ENCODE measurements at places on chromosomes 1 and 21.

DNA sequence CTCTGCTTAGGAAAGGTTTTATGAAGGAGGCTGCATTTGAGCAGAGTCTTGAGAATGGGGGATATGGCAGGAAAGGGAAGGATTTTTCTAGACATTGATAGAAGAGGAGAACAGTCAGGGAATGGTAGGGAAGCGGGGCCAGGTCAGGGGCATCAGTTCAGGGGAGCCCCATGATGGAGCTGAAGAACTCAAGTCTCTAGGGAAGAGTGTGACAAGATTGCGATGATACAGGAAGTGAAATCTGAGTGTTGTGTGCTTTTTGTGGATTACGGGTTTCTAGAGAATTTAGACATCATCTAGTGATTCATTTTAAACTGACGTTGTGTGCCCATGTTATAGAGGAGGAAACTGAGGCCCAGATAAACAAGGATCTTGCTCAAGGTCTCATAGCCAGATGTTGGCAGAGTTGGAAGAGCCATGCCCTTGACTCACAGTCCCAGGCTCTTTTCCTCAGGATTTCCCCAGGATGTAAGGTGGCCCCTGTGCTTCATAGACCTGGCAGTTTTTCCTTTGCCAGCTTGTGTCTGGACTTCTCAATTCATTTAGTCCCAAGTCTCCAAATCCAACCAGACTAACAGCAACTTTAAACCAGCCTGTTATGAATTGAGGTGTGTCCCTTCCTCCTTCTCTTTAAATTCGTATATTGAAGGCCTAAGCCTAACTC lies 130.3 kb downstream of the ROR1 start:
- DNase-seq, result no peak

DNA sequence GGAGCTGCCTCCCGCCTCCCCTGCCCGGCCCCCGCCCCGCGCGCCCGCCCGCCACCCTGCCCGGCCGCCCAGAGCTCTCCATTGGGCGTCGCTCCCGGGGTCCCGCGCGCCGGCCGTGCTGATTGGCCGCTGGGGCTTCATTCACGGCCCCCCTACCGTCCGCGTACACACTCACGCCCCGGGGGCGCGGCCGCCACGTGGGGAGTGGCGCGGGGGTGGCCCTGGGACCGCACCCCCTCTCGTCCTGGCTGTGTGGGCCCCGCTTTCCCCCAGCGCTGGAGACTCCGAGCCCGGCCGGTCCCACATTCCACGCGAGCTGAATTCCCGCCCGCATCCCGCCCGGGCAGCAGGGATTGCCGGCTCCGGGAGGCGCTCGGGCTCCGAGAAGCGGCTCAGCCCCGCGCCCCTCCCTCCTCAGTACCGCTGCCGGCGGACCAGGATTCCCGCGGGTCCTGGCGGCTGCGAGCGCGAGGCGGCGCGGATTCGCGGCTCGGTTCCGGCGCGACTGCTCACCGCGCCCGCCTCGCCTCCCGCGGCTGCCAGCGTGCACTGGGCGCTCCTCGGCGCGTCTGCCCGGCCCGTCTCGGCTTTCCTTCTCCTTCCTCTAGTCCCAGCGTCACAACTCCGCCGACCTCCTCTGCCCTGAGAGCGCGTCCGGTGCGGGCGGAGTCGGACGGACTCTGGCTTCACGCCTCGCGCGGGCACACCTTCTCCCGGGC lies 450 bp upstream of the POU3F1 start:
- DNase-seq, result peak; percentile 52

DNA sequence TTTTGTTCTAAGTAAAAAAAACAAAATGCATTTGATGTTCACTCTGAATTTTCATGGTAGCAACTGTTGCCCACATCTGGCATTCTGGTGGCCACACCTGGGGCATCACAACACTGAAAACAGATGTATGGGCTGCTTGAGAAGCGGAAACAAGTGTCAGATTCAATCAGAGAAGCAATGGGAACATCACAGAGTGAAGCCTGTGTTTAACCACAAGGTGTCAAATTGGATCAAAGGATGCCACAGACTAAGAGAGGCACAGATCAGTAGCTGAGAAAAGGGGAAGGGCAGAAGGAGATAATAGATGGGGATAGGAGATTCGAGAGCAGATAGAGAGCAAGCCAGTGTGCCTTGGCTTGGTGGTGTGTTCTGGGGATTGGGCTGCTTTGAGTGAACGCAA lies 49.8 kb upstream of the MTF2 start:
- no peak for DNase-seq

DNA sequence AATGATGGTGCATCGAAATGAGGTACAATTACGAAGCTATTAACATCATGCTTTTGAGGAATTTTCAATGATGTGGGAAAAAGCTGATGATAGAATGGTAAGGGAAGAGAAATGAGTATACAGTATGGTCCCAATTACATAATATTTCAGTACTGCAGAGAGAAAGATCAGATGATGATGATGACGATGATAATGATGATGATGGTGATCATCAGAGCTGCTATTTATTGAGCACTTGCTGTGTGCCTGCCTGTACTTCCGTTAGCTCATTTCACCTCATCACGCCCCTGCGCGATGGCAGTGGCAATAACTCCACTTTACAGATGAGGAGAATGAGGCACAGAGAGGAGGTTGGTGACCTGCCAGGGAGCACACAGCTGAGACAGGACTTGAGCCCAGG lies 620.8 kb downstream of the MATN1 start:
- DNase-seq, result no peak

DNA sequence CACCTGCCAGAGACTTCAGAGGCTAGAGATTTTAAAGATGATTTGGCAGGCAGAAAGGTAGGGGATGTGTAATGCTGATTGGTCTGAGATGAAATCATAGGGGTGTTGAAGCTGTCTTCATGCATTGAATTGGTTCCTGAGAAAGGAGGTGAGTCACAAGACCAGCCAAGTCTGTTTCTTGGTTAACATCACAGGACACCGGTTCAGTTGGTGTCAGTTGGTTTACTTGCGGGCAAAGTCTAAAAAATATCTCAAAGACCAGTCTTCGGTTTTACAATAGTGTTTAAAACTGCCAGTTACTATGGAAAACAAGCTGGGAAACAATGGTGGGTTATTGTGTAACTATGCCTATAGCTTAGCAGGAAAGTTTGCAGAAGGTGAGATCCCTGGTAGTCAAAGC lies 305.9 kb downstream of the BARHL2 start:
- no peak for DNase-seq

- no peak for DNase-seq
These were observed 11.6 kb downstream of the REG4 start for GRCh38 chr1:119799599-119800177.

DNA sequence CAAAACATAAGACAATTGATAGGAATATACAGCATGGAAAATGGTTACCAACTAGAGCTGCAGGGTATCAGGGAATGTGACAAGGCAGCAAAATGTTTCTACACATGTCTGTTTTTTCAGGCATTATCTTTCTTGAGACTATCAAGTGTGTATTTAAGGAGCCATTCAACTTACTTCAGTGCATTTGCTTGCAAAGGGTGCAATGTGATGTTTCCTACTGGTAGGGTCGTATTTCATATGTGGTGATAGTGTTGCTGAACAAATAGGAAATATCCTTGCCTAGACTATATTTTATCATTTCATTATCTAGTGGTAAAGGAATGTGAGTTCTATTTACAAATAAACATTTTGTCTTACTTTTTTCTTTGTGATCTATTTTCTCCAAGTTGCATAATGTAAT lies 42.4 kb downstream of the PTPRC start:
- DNase-seq, result no peak

DNA sequence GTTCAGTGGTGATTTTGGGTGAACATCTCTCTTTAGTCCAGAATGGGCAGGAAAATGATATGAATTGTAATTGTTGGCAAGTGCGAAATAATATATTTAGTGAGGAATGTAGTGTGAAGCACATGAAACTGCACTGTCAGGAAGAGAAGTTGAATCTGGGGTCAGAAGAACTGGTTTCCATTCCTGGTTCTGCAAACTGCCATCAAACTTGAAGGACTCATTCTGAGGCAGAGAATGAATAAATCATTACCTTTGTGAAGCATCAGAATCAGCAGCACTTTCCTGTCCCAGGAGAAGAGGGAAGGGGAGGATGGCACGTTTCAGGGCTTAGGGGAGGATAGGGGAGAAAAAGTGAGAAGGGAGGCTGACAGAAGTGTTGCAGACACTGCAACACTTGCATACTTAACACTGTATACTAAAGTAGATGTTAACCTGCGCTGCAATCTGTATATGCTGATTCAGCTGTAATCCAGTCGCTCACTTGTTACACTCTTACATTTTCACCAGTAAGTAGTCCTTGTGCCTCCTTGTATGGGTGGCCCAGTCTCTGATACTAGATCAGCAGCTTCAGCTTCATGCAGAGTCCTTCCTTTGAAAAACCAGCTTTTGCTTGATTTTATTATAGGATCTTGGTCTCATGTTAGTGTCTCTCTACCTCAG lies 10.5 kb upstream of the RPTN start:
- no peak for DNase-seq

GRCh38 chr1:229035054-229035747 lies 235.7 kb upstream of the RAB4A start:
- DNase-seq, result no peak

DNA sequence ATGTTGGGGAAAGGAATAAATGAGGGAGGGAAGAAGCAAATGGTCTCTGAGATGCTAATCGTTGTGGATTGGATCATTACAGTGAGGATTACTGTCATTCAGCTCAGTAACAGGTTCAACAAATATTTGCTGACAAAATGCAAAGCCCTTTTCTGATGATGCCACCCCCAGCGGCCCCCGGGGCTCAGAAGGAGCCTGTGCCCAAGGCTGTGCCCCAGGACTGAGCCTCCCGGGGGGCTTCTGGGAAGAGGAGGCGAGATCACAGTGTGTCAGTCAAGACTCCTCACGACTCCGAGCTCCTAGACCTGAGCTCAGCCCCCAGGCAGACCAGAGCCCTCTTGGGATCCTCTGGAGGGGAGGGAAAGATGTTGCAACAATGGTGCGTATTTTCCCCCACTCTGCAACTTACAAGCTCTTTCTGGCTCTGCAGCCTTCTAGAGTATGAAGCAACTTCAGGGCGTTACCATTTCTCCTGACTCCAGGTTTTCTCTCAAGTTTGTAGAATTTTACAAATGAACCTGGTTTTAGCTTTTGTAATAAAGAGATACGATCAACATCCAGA lies 20.8 kb downstream of the EPHA8 start:
- no peak for DNase-seq

DNA sequence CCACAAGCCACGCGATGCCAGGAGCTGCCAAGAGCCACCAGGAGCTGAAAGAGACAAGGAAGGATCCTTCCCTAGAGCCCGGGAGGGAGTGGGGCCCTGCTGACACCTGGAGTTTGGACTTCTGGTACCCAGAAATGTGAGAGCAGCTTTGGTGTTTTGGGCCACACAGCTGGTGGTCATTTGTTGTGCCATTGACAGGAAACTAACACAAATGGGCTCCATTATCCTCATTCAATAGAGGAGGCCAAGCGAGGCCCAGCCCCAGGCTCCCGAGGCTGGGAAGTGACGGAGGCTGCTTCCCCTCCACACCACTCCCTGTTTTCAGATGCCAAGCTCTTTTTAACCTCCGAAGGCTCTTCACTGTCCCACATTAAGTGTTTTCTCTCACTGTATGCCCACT lies 25.5 kb downstream of the DHRS3 start:
- DNase-seq, result no peak

GRCh38 chr1:91046766-91047165 lies 24.9 kb upstream of the ZNF644 start:
- no peak for DNase-seq

- no peak for DNase-seq
These were observed 10.5 kb upstream of the SLAMF1 start for GRCh38 chr1:160657250-160657781.

DNA sequence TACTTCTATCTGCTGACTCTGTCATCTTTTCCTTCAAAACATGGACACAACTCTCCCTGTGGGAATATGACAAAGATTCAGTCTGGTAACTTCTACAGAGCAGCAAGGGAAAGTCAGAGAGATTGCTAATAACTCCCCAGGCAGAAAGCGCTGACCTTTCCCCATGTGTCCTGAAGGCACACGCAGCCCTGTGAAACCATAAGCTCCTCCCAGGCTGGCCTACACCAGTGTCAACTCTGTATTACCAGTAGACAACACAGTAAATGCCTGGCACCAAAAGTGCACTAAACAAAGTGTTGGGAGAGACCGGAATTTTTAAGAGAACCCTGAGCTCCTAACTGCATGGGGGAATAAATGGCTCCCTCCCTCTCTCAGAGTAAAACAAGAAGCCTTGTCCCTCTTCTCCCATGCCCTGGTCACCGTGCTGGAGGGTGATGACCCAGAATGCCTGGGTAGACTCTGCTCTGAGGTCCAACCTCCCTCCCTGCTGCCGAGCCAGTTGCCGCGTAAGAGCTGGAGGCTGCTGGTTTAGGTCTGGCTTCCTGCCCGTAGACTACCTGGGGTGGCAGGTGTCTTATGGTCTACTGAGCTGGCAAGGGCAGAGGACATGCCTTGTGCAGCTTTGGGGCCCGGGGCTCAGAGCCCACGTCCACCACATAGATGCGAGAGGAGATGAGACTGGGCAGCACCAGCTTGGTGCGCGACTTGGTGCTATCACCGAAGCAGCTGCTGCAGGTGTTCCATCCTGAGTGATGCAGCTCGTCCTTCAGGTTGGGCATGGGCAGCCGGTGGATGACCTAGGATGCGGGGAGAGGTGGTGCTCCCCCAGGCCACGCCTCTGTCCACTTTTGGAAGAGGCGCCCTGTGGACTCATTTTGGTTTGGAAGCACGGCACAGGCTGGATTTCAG lies 3.9 kb downstream of the SELENBP1 start:
- no peak for DNase-seq

DNA sequence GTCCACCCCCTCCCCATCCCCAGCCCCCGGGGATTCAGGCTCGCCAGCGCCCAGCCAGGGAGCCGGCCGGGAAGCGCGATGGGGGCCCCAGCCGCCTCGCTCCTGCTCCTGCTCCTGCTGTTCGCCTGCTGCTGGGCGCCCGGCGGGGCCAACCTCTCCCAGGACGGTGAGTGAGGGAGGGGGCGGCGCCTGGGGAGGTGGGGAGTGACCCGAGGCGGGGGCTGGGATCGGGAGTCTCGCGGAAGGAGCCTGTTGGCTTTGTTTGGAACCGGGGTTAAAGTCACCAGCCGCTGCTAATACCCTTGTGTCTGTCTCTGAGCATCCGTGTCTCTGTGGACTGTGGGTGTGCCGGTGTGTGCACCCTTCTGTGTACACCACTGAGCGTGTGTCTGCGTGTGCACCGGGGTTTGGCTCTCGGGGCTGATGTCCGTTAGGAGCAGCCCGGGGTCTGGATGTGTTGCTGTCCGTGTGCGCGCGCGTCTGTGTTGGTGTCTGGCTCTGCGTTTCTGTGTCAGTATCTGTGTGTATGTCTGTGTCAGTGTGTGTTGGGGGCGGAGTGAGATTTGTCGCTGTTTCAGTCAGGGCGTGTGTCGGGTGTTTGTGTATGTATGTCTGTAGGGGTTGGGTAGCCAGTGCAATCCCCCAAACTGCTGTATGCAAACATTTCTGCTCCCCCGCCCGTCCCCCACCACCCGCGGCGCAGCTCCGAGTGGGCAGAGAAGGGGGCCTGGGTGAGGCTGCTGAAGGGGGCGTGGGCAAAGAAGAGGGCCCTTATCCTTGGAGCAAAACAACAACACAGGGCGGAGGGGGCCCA lies 480 bp downstream of the CADM3 start:
- no peak for DNase-seq

Measured in stimulated activated CD8-positive, alpha-beta memory T cell treated with anti-CD3 and anti-CD28 coated beads, Interleukin-4, amount 100 ng/mL, for 1 hour (primary cell).